Karpas-422 (cell line): ENCODE measurements at places on chromosomes 7 and 10. TPM values are rescaled to one million over a fixed set of nuclear protein-coding genes. Genes with fewer than 3 reads are reported as not detected.

Gene NEUROG3
- not detected in 2 replicates for total RNA-seq

DNA sequence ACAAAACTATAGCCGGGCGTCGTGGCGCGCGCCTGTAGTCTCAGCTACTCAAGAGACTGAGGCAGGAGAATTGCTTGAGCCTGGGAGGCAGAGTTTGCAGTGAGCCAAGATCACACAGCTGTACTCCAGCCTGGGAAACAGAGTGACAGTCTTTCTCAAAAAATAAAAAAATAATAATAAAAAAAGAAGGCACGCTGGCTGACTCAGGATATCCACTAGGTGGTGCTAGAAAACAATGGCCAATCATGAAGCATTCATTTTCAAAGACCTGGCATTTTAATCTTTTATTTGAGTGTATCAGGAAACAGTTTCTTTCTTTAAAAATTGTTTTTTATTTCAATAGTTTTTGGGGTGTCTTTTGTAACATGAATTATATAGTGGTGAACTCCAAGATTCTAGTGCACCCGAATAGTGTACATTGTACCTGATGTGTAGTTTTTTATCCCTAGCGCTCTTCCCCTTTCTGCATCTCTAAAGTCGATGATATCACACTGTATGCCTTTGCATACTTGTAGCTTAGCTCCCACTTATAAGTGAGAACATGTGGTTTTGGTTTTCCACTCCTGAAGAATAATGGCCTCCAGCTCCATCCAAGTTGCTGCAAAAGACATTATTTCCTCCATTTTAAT, 88.6 kb downstream of the LYZL1 start:
- DNase-seq, result peak; percentile 59
- no peak overlapping the region for H3K4me3 ChIP-seq
- H3K27ac ChIP-seq, result no peak overlapping the region
- H3K4me1 ChIP-seq, result no peaks in the 10 kb centered on the region
- H3K27me3 ChIP-seq, result no peaks in the 10 kb centered on the region
- no peaks in the 10 kb centered on the region for H3K36me3 ChIP-seq

GRCh38 chr7:157002819-157003421, 7.5 kb downstream of the MNX1 start:
- DNase-seq, result no peak
- H3K27ac ChIP-seq, result no peak overlapping the region
- H3K4me3 ChIP-seq, result no peak overlapping the region
- no peaks in the 10 kb centered on the region for H3K27me3 ChIP-seq

Gene PPP1R17
- total RNA-seq, result 0.22 and 7.9 TPM in 2 replicates

Gene ADCYAP1R1
- 0.25 and 0.52 TPM in 2 replicates for total RNA-seq
